ENCODE measurements at places on chromosomes 7 and 10.

DNA sequence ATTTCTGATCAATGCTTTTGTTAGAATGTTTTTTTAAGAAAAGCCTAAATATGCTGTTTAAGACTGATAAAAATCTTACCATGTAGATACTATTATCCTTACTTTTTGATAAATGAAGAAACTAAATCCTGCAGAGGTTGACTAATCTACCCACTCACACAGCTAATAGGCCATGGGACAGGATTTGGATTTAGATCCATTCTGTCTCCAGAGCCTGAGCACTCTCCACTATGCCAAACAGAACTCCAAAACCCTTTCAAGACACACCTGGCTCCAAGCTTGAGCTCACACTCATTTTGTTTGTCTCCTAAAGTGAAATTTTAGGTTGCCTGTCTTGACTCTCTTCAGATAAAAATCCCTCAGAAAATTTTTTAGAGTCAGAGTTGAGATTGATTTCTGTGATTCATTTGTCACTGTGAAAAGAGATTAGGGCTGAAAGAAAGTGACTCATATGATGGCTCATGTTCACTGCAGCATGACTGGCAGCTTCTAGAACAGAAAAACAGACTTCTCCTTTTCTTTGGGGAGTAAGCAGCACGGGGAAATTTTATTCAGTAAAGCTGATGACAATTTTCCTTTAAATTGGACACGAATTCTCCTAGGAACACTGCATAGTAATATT lies 132.3 kb upstream of the POT1 start:
- no peak for DNase-seq

- DNase-seq: no peak
Measured at GRCh38 chr7:97418312-97418711, 300.8 kb downstream of the SDHAF3 start.

DNA sequence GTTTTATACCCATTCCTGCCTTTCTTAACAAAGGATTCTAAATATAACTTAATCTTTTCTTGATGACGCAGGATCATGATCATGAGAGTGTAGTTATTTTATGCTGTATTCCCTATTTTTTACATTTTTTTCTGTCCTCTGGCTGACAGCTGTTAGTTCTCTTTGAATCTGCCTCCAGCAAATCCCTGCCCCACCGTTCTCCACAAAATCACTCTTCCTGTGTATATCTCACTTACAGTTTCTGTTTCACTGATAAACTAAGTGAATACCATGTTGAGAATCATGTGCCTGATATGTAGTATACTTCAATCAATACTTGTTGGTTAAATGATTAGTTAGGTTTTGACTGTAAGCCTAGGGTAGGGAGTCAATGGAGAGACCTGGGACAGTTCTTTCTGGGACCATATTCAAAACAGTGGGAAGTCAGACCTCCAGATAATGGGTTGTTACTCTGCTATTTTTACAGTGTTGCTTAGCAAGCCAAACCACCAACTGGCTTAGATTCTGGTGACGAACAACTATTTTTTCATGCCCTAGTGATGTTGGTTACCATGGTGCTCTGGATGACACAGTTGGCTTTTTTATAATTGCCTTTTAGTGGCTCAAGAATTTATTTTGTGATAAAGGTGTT lies 12.8 kb downstream of the CNNM1 start:
- no peak for DNase-seq

DNA sequence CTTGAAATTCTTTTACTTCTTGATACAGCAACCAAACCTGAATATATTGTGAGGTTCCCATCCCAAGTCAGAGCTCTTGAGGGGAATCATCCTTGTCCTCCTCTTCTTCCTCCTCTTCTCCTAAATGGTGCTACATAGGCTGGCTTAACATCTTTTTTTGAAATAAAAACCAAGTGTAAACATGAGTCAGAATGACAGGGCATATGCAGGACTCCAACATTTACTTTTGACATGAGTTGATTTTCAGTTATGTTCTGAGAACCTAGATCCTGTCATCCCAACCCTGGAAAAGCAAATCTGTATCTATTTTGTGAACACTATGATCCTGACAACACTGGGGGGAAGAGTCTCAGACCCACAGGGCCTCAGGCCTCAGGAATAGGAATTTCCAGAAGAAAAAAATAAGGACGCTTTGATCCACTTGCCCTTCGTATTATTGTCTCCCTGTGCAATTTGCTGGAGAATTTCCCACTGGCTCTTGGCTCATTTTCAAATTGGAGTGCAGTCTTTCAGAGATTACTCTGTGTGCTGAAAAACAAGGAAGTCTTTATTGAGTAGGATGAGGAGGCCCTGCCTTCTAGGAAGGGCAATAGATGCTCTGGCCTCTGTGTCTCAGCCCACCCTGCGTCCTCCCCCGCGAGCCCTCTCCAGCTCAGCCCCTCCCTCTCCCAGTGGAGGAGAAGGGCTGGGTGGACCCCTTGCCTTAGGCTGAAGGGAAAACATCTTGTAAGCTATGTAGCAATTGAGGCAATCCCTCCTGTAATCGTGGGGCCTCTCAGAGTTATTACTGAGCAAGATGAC lies 121.6 kb downstream of the CREB5 start:
- DNase-seq: no peak

DNA sequence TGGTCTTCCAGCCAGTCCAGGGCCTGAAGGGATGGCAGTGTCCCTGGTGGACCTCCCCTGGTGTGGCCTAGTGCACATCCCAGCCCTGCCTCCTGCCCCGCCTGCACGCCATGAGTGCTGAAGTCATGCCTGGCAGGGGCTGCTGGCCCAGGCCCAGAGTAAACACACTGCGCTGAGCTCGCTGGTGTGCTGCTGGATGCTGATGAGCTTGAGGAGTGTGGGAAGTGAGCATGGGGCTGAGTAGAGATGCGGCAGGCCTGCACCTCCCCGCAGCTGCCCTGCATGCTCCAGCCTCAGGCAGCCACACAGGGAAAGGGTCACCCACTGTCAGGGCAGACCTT lies 43.2 kb downstream of the HTRA1 start:
- no peak for DNase-seq

GRCh38 chr7:77335581-77335980 lies 80.6 kb downstream of the GSAP start:
- DNase-seq: no peak

- DNase-seq: no peak
Measured at GRCh38 chr10:24208661-24209431, at the start of gene KIAA1217. Gene KIAA1217 (plus strand): TSS chr10:24209138. CDS start chr10:24209194, 56 bp downstream.

DNA sequence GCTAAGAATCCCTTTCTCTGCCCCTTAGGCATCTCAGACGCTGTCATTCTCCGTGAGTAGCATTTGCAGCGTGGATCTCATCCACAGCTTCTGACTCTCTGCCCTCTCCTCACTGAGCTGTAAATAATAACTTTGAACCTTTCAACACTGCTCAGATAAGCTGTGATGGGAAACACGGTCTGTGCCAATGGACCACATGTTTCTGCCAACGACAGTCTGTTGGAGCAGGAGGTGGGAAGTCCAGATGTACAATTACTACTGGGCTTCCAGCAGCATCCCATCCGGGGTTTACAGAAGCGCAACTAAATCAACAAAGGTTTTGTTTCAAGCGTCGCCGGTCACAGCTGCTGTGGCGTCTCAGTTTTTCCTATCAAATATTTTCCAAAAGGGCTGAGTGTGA lies 1110.6 kb downstream of the TYW1 start:
- no peak for DNase-seq

DNA sequence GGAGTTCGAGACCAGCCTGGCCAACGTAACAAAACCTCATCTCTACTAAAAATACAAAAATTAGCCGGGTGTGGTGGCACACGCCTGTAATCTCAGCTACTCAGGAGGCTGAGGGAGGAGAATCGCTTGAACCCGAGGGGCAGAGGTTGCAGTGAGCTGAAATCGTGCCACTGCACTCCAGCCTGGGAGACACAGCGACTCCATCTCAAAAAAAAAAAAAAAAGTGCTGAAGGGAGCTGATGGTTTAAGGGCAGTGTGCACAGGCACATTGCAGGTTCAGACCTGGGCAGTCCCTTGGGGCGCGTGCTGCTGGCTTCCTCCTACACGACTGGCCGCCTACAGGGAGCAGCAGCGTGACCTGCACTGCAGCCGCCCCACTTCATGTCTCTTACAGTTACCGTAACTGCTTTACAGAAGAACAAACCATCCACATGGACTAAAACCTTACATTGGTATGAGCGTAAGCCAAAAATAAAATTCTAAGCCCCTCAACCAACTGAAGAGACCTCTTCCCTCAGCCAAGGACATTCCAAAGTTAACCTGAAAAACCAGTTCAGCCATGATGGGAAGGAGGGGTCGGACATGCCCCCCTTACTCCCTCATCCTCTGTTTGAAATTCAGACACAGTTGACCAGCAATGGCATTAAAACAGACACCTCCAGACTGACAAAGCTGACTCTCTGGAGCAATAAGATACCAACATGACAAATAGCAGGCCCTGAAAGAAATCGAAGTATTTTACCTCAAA lies 262.2 kb downstream of the ZMYND11 start:
- no peak for DNase-seq

DNA sequence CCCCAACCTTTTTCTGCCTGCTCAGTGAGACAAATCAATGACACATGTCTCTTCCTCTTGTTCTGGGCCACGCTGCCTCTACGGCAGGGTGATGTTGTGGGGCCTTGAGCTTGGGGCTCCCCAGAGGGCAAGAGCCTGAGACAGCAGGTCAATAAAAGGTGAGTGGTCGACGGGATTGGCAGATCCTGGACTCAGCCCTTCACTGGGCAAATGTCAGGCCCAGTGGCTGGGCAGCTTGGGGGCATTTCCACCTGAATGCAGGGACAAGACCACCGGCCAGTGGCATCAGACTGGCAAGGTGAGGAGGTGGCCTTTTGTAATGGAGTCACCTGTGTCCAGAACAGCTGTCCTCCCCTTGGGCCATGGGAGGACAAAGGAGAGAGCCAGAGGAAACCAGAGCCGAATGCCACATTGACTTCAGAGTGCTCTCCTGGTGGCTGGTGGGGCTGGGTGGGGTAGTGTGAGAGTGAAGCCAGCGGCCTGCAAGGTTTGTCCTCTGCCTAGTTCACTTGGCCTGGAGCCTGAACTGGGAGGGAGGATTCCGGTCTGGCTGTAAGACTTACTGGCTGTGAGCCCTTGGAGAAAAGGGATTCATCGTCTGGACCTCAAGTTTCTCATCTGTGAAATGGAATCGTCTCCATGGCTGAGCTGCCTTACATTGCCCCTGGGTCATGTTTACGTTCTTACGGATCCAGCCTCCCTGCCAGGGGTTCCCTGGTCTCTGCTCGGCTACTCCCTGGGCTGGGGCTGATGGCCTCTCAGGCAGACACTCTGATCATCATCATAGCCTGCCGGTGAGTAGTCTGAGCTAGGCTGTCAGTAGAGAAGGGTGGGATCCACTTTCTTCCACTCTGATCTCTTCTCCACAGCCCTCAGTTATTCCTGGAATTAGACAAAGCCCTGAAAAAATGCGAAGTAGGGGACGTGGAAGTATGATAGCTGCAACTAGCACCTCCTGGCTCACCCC lies 25.4 kb upstream of the CRHR2 start:
- DNase-seq: no peak

DNA sequence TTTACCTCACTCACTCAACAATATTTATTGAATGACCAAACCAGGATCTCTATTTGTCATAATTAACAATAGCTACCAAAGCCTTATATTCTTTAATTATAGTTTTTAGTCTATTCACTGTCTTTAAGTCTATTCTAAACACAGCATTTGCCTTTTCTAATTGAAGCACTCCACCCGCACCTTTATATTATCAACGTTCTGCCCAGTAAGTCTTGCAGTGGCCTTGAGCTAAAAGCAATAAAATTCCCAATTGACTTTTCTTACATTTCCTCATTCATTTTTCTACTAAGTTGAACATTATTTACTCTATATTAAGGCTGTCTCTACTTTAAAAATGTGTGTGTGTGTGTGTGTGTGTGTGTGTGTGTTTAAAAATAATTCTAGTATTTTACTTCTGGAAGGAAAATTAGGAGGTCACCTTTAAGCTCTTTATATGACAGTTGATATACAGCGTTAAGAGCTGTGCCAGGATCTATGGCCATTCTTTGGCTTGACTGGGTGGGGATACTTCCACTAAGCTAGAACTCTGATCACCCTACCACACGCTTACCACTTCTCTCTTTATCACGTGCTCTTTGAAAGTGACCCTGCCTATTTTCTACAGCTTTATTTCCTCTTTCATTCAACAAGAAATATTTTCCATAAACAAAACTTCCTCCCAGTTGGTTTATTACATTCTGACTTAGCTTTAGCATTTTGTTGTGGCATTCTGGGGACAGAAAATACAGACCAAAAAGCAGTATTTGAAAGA lies 8.8 kb downstream of the PAPSS2 start:
- no peak for DNase-seq

- DNase-seq: no peak
Measured at GRCh38 chr10:17476073-17476472, 21.7 kb upstream of the ST8SIA6 start.

DNA sequence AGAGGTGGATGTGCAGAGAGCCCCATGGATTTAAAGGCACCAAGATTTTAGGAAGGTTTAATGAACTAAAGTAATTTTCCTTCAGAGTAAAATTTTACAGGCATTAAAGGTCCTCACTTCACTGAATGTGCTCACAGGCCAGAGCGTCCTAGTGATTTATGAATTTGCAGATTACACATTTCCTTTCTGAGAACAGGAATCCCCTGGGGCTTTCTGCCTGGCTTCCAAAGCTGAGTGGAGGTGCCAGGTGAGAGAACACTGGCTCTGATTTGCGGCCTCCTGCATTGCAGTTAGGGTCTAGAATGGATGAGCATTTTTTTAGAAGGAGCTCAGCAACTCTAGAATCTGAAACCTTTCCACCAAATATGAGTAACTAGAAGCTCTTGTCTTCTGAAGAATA lies 194.3 kb downstream of the SORCS3 start:
- no peak for DNase-seq

DNA sequence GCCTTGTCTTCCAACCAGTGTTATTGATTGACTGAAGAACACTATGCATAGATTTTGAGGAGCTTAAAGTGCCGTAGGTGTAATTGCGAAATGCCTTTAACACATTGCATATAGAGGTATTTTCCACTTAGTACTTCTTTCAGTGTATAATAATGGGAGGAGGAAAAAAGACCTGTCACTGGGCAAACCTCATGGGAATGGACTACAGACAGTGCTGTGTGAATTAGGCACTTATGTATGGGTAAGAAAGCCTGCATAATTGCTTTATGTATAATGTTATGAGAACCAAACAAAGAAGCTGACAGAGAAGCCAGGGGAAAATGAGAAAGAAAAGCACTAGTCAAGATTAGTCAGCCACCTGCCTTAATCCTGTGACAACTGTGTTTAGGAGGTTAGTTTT lies 12.4 kb upstream of the SCRN1 start:
- DNase-seq: no peak

- no peak for DNase-seq
Measured at GRCh38 chr7:16921644-16922257, 40.0 kb upstream of the AGR3 start.

- DNase-seq: no peak
Measured at GRCh38 chr10:63478564-63478963, 12.8 kb upstream of the JMJD1C start.

GRCh38 chr10:5293691-5294550 lies 70.8 kb upstream of the UCN3 start:
- peak; percentile 48 for DNase-seq

DNA sequence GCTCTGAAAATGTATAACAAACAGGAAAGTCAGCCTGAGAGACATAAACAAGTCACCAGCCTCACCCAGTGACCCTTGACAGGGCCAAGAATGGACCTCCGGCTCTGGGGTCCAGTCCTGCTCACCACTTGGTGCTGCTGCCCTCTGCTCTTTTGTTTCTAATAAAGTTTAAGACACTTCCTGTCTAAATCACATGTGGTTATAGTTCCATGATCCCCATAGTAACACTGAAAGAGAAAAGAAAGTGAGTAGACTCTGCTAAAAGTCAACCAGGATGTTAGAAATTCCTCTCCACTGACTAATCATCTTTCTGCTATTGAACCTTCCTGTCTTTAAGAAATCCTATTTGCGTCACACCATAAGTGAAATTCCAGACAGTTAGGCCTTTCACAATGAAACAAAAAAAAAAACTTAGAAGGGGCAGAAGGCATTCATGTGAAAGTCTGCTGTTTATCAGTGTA lies 179.2 kb upstream of the BET1 start:
- no peak for DNase-seq

All from T-helper 17 cell (primary cell).